ENCODE measurements at places on chromosomes 4 and X.

DNA sequence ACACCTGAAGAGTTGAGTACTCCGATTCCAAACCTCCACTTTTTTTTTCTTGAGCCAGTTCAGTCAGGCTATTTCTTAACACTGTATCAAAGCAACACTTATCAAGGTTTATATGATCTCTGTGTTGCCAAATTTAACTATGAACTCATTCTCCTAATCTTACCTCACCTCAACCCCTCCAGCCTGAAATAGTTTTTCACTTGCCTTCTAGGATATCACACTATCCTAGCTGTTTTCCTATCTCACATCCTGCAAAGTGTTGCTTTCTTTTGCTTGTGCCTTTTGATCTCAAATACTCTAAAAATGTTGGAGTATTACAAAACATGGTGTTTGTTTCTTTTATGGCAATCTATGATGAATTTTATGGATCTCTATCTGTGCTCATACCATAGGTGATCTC lies 415.0 kb downstream of the CFAP47 start:
- H3K4me1 ChIP-seq = no peaks in the 10 kb centered on the region
- no peaks in the 10 kb centered on the region for H3K27me3 ChIP-seq
- no peak for DNase-seq
- H3K27ac ChIP-seq = no peak overlapping the region

DNA sequence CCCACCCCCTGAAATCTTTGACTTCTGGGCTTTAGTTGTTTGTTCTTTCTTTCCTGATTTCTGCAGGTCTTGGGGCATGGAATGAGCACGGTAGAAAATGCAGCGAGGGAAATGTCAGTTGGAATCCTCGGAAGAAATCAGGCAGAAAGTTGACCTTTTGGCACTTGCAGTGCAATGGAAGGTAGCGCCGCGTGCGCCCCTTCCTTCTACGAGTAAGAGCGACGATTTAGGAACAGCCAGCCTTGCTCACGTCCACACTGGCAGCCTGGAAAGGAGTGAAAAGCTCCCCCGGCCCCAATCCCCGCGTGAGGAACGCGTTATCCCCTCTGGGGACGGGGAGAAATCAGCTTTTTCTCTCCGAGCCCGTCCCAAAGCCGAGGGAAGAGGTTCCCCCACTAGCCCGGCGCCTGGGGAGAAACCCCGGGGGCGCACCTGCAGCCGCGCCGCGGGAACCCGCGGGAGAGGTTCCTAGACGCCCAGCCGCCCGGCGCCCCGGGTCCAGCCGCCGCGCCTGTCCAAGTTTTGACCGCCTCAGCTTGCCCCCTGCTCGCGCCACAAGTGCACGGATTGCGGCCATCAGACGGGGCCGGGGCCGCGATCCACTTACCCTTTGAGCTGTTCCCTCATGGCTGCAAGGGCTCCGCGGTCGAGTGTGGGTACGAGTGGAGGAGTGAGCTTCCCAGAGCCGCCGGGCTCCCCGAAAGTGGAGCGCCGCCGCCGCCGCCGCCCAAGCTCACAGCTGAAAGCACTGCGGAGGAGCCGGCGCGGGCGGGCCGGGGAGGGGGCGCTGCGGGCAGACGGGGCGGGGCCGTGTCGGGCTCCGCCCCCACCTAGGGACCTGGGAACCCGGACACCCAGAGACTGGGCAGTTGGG lies 194.6 kb upstream of the FTHL17 start:
- peaks cover 4% of the 10 kb centered on the region for H3K4me1 ChIP-seq

GRCh38 chr4:6250235-6250983 lies 19.2 kb upstream of the WFS1 start:
- H3K36me3 ChIP-seq = no peaks in the 10 kb centered on the region
- H3K27me3 ChIP-seq = peaks cover 31% of the 10 kb centered on the region
- peaks cover 3% of the 10 kb centered on the region for H3K4me1 ChIP-seq
- no peak overlapping the region for H3K4me3 ChIP-seq
- DNase-seq = no peak
- H3K27ac ChIP-seq = no peak overlapping the region

DNA sequence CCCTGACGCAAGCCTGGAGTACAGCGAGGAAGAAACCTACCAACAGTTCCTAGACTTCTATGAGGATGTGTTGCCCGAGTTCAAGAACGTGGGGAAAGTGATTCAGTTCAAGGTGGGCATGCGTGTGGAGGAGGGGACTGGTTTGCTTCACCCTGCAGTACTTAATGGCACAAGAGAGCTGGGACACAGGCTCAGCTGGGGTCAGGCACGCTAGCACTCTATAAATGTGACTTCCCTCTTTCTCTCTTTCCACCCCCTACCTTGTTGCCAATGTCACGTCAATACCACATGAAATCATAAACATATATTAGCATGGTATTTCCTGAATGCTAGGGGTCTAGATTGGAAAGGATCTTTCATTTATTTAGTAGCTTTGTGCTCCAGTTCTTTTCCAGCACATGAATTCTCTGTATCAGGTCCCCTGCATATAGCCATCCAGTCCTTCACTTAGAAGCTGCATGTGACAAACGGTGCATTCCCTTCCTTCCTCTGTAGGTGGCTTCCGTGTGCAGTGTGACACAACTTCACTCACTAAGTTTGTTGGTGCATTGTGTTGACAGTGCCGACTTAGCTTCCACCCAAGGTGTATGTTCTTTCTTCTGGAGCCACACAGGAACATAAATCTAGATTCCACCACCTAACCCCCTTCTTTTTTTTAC lies 25.6 kb downstream of the ZRSR2 start:
- no peak for DNase-seq
- no peak overlapping the region for H3K27ac ChIP-seq
- H3K4me1 ChIP-seq = no peaks in the 10 kb centered on the region
- H3K4me3 ChIP-seq = no peak overlapping the region

DNA sequence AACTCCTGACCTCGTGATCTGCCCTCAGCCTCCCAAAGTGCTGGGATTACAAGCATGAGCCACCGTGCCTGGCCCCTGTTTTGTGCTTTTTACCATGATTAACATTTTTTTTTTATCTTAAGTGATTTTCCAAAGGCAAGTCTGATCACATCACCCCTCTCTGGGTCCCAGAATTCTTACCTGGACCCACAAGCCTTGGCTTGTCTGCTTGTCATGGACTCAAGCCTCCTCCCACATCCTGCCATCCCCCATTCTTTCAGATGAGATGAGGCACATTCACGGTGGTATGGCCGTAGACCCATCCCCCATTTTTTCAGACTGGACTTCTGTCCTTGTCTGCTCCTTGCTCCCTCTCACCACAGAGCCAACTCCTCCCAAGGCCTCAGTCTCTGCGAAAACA lies 55.3 kb downstream of the APLN start:
- no peaks in the 10 kb centered on the region for H3K27me3 ChIP-seq
- no peak overlapping the region for H3K4me3 ChIP-seq
- DNase-seq = no peak
- no peak overlapping the region for H3K27ac ChIP-seq

DNA sequence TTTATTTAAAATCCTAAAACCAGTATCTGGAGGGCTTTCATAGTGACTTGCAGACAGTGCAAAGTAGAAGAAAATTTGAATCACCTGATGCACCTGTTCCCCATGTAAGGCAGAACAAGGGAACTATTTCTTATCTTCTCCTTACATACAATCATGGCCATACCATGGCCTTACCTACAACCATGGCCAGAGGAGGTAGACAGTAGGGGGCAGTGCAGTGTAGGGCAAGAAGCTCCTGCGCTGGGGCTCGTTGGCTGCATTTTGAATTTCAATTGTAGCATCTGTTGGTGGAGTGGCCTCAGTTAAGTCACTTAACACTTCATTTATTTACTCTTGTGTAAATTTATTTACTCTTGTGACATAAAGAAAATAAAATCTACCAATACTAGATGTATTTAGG lies 33.0 kb downstream of the GALNTL6 start:
- no peaks in the 10 kb centered on the region for H3K36me3 ChIP-seq
- no peak overlapping the region for H3K4me3 ChIP-seq
- H3K27ac ChIP-seq = no peak overlapping the region
- H3K4me1 ChIP-seq = no peaks in the 10 kb centered on the region
- H3K27me3 ChIP-seq = no peaks in the 10 kb centered on the region

DNA sequence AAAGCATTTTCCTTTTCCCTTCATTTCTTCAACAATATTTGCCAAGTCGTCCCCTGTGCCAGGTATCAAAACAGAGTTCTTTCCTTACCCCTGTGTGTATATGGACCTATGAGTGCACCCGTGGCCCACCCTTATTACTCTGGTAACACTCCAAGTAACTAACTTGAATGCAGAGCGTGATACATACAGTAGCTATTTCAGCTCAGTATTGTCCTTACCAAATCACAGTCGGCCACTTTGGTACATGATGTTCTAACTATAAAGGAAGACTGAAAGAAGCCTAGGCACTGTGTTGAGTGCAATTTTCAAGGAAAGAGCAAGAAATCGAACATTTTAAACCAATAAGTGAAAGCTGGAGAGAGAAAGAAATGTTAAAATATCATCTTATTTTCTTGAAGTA lies 88.4 kb downstream of the ARX start:
- H3K4me1 ChIP-seq = no peaks in the 10 kb centered on the region
- H3K4me3 ChIP-seq = no peak overlapping the region
- peaks cover 4% of the 10 kb centered on the region for H3K36me3 ChIP-seq

DNA sequence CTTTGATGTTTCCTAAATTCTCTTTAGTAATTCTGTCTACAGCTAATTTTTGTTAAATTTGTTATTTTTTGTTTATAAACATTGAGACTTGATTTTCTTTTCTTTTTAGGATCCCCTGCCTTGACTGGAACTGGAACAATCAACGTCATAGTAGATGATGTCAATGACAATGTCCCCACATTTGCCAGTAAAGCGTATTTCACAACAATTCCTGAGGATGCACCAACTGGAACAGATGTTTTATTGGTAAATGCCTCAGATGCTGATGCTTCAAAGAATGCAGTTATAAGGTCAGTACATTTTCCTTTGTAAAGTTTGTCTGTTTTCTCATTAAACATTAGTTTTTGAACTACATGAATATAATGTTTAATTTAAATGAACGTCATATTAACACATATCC lies 119.4 kb downstream of the FAT4 start:
- H3K27me3 ChIP-seq = no peaks in the 10 kb centered on the region
- H3K36me3 ChIP-seq = no peaks in the 10 kb centered on the region
- H3K4me3 ChIP-seq = no peak overlapping the region
- no peaks in the 10 kb centered on the region for H3K4me1 ChIP-seq

GRCh38 chr4:150078579-150079080 lies 385 bp downstream of the DCLK2 start:
- H3K27me3 ChIP-seq = peaks cover 28% of the 10 kb centered on the region
- DNase-seq = peak; percentile 40
- H3K4me3 ChIP-seq = peak overlapping the region; percentile 83
- no peaks in the 10 kb centered on the region for H3K36me3 ChIP-seq
- H3K27ac ChIP-seq = no peak overlapping the region
- H3K4me1 ChIP-seq = peaks cover 15% of the 10 kb centered on the region

GRCh38 chr4:86496094-86497080 lies 97.7 kb upstream of the PTPN13 start:
- no peak for DNase-seq
- H3K27me3 ChIP-seq = peaks cover 2% of the 10 kb centered on the region
- H3K27ac ChIP-seq = no peak overlapping the region

- peaks cover 27% of the 10 kb centered on the region for H3K4me1 ChIP-seq
- no peak overlapping the region for H3K4me3 ChIP-seq
Measured at GRCh38 chrX:1385253-1386223, 6.4 kb downstream of the SLC25A6 start.

GRCh38 chrX:96211953-96212352 lies 472.7 kb upstream of the DIAPH2 start:
- DNase-seq = no peak
- no peak overlapping the region for H3K27ac ChIP-seq
- no peaks in the 10 kb centered on the region for H3K27me3 ChIP-seq
- H3K4me3 ChIP-seq = no peak overlapping the region
- H3K36me3 ChIP-seq = no peaks in the 10 kb centered on the region

GRCh38 chrX:87896057-87896456 lies 378.5 kb downstream of the KLHL4 start:
- H3K27me3 ChIP-seq = no peaks in the 10 kb centered on the region
- H3K4me3 ChIP-seq = no peak overlapping the region
- H3K4me1 ChIP-seq = no peaks in the 10 kb centered on the region
- DNase-seq = no peak

DNA sequence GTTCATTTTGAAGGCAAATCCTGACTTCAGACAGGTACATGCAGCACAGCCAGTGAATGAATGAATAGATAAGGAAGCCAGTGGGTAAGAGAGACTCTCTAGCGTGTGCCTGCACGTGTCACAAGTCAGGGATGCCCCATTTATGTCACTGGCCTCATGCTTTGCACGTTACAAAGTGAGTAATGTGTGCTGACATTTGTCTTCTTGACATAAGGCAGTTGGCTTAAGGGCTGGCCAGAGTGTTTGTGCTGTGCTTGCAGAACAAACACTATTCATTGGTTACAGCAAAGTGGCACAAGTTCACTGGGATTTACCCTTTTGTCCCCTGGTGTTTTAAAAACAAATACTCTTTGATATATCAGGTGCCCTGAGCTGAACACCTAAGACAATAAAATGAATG lies 55.9 kb downstream of the CRMP1 start:
- H3K4me1 ChIP-seq = no peaks in the 10 kb centered on the region
- H3K36me3 ChIP-seq = no peaks in the 10 kb centered on the region
- H3K4me3 ChIP-seq = no peak overlapping the region
- no peak overlapping the region for H3K27ac ChIP-seq

GRCh38 chr4:180486342-180486741 lies 1756.9 kb upstream of the TENM3 start:
- H3K27ac ChIP-seq = no peak overlapping the region
- H3K27me3 ChIP-seq = no peaks in the 10 kb centered on the region
- H3K36me3 ChIP-seq = no peaks in the 10 kb centered on the region
- H3K4me1 ChIP-seq = no peaks in the 10 kb centered on the region
- DNase-seq = no peak

DNA sequence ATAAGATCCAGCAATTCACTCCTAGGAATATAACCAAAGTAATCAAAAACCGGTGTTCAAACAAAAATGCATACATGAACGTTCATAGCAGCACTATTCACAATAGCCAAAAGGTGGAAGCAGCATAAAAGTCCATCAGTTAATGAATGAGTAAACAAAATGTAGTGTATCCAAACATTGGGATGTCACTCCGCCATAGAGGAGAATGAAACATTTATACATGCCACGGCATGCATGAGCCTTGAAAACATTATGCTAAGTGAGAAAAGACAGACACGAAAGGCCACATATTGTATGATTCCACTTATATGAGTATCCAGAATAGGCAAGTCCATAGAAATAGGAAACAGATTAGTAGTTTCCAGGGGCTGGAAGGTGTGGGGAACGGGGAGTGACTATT lies 11.0 kb upstream of the PDLIM3 start:
- no peak for DNase-seq
- H3K4me1 ChIP-seq = no peaks in the 10 kb centered on the region
- H3K27me3 ChIP-seq = peaks cover 11% of the 10 kb centered on the region

All from activated B cell treated with CpG ODN at 0.5 μM for 24 hours (primary cell).